ENCODE measurements at places on chromosomes 6 and 20. TPM values are rescaled to one million over a fixed set of nuclear protein-coding genes. Genes with fewer than 3 reads are reported as not detected.

LRRC73 gene
- total RNA-seq, result 1.0 TPM

GRCh38 chr6:52310932-52311331 is 26.4 kb upstream of the MCM3 start:
- DNase-seq, result peak; percentile 31

KCNK5 gene
- total RNA-seq, result 0.50 TPM

RPS6KA2 gene
- 63.4 TPM for total RNA-seq

WDR27 gene
- 8.6 TPM for total RNA-seq

LRRC1 gene
- 2.0 TPM for total RNA-seq

DNA sequence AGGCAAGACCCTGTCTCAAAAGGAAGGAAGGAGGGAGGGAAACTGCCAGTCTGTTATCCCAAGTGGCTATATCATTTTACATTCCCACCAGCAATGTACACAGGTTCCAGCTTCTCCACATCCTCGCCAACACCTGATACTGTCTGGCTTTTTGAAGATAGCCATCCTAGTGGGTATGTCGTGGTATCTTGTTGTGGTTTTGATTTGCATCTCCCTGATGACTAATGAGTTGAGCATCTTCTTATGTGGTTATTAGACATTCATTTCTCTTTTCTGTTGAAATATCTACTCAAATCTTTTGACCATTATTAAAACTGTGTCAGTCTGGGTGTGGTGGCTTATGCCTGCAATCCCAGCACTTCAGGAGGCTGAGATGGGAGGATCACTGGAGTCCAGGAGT is 47.9 kb upstream of the ARID1B start:
- no peak for DNase-seq
